ENCODE measurements at places on chromosomes 3 and 15. TPM values are rescaled to one million over a fixed set of nuclear protein-coding genes. Genes with fewer than 3 reads are reported as not detected.

- peak; percentile 22 for DNase-seq
Measured at GRCh38 chr3:52532517-52532837, 1.2 kb downstream of the NT5DC2 start.

SLC24A5 gene
- total RNA-seq: not detected

DNA sequence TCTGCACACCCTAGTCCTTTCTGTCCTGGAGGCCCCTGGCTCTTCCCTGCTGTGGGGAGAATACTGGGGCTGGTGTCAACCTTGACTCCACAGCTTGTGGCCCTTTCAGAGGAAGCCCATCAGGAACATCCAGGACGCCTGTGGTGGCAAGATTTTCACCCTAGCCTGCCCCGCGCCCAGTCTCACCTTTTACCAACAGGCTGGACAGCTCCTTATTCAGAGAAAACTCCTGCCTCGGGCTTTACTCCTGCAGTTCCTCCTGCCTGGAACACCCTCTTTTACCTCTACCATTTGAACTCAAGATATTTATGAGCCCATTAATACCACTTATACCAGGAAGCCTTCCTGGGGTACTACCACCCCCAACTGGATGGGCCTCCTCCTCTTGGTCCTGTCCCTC, 2.7 kb upstream of the CACNA2D2 start:
- no peak for DNase-seq

DNA sequence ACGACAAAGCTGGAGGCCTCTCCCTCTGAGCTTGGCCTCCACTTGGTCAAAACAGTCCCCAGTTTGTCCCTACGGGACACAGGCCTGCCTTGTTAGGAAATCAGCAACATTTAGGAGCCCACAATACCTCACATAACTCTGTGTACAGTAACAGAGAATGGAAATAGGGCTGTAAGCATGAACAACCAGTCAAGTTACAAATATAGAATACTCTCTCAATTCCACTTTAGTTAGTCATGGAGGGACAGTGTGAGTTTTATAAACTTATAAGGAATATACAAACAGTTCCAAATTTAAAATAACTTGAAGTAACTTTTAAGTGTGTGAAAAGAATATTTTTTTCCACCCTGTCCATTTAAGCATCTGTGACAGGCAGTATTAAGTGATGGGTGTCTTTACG, 129.4 kb downstream of the PGPEP1L start:
- DNase-seq: no peak

DNA sequence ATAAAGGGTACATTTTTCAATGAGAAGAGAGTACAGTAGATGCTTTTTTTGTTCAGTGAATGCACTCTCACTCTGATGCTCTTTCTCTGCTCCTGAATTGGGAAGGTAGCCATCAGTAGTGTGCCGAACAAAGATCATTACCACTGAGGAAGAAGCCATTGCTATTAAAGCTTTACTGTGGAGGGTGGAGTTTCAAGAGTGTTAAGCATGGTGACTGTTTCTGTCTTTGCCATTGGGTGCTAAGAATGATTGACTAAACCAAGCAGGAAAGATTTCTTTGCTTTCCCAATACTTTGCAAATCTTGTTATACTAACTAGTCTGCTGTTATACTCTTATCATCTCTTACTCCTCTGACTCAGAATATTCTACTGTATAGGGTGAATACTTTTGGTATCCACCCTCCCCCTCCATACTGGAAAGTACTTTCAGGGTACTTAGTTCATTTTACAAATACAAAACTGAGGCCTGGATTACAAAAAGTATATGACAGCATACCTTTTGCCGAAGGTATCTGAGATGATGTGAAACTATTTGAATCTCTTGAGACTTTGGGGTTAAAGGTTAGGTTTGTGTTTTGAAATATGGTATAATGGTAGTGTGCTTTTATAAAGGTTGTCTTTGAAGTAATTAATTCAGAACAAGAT, 1.7 kb downstream of the RAB11A start:
- no peak for DNase-seq

GNAT1 gene
- not detected for total RNA-seq

DNA sequence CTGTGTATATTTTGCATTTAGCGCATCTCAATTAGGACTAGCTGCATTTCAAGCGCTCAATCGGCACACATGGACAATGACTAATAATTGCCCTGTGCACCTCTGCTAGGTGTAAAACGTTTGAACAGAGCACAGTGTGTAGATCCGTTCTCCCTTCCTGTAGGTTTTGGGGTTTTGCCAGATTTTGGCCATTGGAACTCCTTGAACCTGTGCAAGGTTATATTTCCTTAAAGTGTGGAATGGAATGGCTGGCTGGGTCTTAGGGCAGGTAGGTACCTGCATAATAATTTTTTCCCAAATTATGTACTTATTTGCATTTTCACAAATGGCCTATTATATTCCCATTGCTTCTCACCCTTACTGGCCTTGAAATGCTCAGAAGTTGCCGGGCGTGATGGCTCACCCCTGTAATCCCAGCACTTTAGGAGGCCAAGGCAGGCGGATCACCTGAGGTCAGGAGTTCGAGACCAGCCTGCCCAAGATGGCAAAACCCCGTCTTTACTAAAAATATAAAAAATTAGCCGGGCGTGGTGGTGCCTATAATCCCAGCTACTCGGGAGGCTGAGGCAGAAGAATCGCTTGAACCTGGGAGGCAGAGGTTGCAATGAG, 777 bp downstream of the RNU5B-1 start:
- no peak for DNase-seq

DNA sequence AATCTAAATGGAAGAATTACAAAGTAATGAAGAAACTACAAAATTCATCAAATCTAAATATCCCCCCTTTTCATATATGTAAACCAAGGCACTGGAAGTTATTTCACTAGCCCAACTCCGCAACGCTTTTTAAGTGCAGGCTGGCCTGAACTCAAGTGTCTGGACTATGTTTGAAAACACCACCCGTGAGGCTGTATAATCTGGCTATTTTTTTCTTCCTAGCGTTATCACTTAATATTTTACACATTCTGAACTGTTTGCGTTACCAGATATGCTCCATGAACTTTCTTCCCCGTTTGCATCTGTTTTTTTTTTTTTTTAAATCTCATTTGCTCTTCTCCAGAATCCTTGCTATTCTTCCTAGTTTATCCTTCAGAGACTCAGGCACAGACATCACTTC, 619.5 kb upstream of the CBLB start:
- DNase-seq: no peak

GRCh38 chr3:126197854-126198584, 17.6 kb upstream of the ALDH1L1 start:
- peak; percentile 67 for DNase-seq
